ENCODE measurements at places on chromosomes 1 and 21.

- H3K4me1 ChIP-seq, result no peaks in the 10 kb centered on the region
- no peak overlapping the region for H3K4me3 ChIP-seq
- H3K27me3 ChIP-seq, result no peaks in the 10 kb centered on the region
- H3K36me3 ChIP-seq, result peaks cover 4% of the 10 kb centered on the region
- no peak for DNase-seq
Measured at GRCh38 chr1:228175316-228176023, 9.9 kb downstream of the IBA57 start.

- H3K36me3 ChIP-seq, result no peaks in the 10 kb centered on the region
- H3K27ac ChIP-seq, result no peak overlapping the region
- H3K27me3 ChIP-seq, result no peaks in the 10 kb centered on the region
- H3K4me3 ChIP-seq, result no peak overlapping the region
- H3K4me1 ChIP-seq, result no peaks in the 10 kb centered on the region
Measured at GRCh38 chr1:185926588-185926987, 192.4 kb downstream of the HMCN1 start.

GRCh38 chr21:28734522-28735175 is 258.0 kb downstream of the LTN1 start:
- no peak for DNase-seq
- no peaks in the 10 kb centered on the region for H3K36me3 ChIP-seq
- no peak overlapping the region for H3K27ac ChIP-seq
- no peaks in the 10 kb centered on the region for H3K4me1 ChIP-seq

GRCh38 chr1:31423418-31423947 is 10.5 kb downstream of the SERINC2 start:
- H3K36me3 ChIP-seq, result no peaks in the 10 kb centered on the region
- no peaks in the 10 kb centered on the region for H3K4me1 ChIP-seq
- H3K27ac ChIP-seq, result no peak overlapping the region
- H3K27me3 ChIP-seq, result no peaks in the 10 kb centered on the region
- no peak for DNase-seq

DNA sequence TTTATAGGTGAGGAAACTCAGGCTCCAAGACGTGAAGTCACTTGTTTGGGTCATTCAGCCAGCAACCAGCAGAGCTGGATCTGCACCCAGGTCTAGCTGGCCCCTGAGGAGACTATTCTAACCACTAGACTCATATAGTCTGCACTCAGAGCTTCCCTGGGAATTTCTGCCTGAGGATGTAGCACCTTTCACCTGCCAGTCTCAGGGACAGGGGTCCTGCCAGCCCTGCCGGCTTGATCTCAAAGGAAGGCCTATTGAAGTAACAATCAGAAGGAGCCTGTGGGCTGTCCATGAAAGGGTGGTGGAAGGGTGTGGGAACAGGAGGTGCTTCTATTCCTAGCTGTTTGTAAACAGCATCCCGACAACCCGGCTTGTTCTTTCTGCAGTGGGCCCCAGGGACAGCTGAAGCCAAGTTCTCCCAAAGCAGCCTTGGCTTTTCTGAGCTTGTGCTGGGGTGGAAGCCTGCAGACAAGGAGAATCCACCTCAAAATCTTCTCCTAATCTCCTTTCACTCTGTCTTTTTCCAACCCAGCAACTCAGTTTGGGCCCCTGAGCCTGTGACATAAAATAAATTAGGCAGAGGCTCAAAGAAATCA is 7.8 kb downstream of the LMOD1 start:
- no peak overlapping the region for H3K4me3 ChIP-seq
- no peaks in the 10 kb centered on the region for H3K27me3 ChIP-seq
- no peaks in the 10 kb centered on the region for H3K36me3 ChIP-seq
- H3K27ac ChIP-seq, result peak overlapping the region; percentile 63

- H3K4me1 ChIP-seq, result peaks cover 21% of the 10 kb centered on the region
- peak overlapping the region; percentile 0 for H3K4me3 ChIP-seq
- peak overlapping the region; percentile 39 for H3K27ac ChIP-seq
- no peaks in the 10 kb centered on the region for H3K27me3 ChIP-seq
- H3K36me3 ChIP-seq, result no peaks in the 10 kb centered on the region
- DNase-seq, result peak; percentile 74
Measured at GRCh38 chr1:59013276-59013927, 229.6 kb upstream of the JUN start.

DNA sequence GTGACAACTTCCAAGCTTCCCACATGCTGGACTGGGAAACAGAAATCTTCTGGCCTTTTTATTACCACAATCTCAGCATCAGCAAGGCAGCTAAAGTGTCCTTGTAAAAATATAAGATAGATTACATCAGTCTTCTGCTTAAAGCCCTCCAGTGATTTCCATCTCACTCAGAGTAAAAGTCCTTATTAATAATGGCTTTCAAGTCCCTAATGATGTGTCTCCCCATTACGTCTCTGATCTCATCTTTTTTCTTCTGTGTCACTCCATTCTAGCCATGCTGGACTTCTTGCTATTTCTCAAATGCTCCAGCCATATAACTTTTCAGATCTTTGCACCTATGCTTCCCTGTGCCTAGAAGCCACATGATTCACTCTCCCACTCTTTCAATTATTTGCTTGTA is 22.1 kb downstream of the PAPPA2 start:
- no peak for DNase-seq
- H3K4me3 ChIP-seq, result no peak overlapping the region
- no peaks in the 10 kb centered on the region for H3K36me3 ChIP-seq
- no peak overlapping the region for H3K27ac ChIP-seq
- H3K27me3 ChIP-seq, result no peaks in the 10 kb centered on the region

GRCh38 chr21:45504021-45504515 is 38.2 kb downstream of the SLC19A1 start:
- H3K4me1 ChIP-seq, result no peaks in the 10 kb centered on the region
- H3K27ac ChIP-seq, result no peak overlapping the region

GRCh38 chr1:58405660-58406059 is 140.9 kb downstream of the OMA1 start:
- no peaks in the 10 kb centered on the region for H3K36me3 ChIP-seq
- H3K27me3 ChIP-seq, result no peaks in the 10 kb centered on the region
- H3K4me3 ChIP-seq, result no peak overlapping the region

DNA sequence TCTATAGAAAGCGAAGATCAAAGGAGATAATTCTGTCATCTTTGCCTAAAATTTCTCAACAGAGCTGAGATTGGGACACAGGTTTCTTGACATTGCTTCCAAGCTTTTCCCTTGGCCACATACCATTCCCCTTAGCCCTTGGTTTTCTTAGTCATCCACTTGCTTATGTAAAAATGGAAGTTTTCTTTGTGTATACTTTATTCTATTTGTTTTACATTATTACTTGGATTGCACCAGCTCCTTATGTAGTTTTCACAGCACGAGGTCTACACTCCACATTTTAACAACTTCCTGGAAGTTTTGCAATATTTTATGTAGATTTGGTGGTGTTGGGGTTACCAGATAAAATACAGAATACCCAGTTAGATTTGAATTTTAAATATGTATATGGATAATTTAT is 129.8 kb downstream of the PLA2G4A start:
- no peak for DNase-seq
- no peak overlapping the region for H3K4me3 ChIP-seq
- no peak overlapping the region for H3K27ac ChIP-seq
- H3K36me3 ChIP-seq, result no peaks in the 10 kb centered on the region

GRCh38 chr1:22163137-22163536 is 20.2 kb upstream of the WNT4 start:
- H3K27ac ChIP-seq, result no peak overlapping the region
- no peak for DNase-seq
- no peaks in the 10 kb centered on the region for H3K36me3 ChIP-seq
- H3K4me3 ChIP-seq, result no peak overlapping the region
- no peaks in the 10 kb centered on the region for H3K4me1 ChIP-seq

GRCh38 chr21:18384771-18385170 is 18.8 kb downstream of the TMPRSS15 start:
- no peaks in the 10 kb centered on the region for H3K27me3 ChIP-seq
- H3K27ac ChIP-seq, result no peak overlapping the region
- DNase-seq, result no peak
- no peaks in the 10 kb centered on the region for H3K4me1 ChIP-seq
- H3K36me3 ChIP-seq, result no peaks in the 10 kb centered on the region

DNA sequence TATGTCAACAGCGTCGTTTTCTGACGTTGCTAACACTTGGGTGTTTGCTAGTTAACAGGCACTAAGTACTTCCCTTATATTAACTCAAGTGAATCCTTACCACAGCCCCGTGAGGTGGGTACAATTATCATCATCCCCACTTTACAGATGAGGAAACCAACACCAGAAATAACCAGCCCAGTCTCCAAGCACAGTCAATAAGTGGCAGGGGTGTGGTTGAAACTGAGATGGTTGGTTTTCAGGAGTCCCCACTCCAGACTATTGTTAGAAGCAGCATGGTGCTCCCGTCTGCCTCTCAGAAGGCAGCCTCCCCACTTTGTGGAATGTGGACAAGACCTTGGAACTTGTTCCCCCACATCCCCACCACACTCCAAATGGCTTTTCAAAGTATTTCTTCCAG is 45.7 kb upstream of the ACOT11 start:
- H3K4me3 ChIP-seq, result no peak overlapping the region
- H3K27me3 ChIP-seq, result peaks cover 18% of the 10 kb centered on the region
- DNase-seq, result no peak
- H3K27ac ChIP-seq, result no peak overlapping the region
- no peaks in the 10 kb centered on the region for H3K36me3 ChIP-seq

DNA sequence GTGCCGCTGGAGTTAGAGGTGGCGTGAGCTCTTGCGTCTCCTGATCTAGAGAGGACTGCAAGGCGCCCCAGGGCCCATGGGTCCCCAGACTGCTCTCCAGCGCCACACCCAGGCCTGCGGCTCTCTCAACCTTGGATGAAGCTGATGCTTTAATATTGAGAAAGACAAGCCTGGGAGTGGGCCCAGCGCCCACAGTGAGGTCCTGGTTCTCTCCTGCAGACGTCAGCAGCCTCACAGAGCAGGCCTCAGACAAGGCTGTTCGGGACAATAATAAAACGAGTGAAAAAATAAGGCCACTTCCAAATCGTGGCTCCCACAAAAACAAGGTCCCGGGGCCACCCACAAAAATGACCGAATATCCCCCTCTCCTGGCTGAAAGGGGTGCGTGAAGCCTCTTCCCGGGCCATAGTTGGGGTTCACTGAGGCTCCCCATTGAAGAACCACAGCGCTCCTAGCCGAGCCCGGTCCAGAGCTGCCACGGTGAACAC is 6.0 kb upstream of the DNMT3L start:
- no peaks in the 10 kb centered on the region for H3K27me3 ChIP-seq
- H3K4me3 ChIP-seq, result no peak overlapping the region
- H3K36me3 ChIP-seq, result no peaks in the 10 kb centered on the region
- no peaks in the 10 kb centered on the region for H3K4me1 ChIP-seq
- DNase-seq, result no peak
- H3K27ac ChIP-seq, result no peak overlapping the region

- H3K27me3 ChIP-seq, result no peaks in the 10 kb centered on the region
- H3K4me3 ChIP-seq, result no peak overlapping the region
- no peak overlapping the region for H3K27ac ChIP-seq
- no peaks in the 10 kb centered on the region for H3K36me3 ChIP-seq
- H3K4me1 ChIP-seq, result peaks cover 13% of the 10 kb centered on the region
Measured at GRCh38 chr1:54977533-54978297, 2.7 kb upstream of the TMEM61 start.

DNA sequence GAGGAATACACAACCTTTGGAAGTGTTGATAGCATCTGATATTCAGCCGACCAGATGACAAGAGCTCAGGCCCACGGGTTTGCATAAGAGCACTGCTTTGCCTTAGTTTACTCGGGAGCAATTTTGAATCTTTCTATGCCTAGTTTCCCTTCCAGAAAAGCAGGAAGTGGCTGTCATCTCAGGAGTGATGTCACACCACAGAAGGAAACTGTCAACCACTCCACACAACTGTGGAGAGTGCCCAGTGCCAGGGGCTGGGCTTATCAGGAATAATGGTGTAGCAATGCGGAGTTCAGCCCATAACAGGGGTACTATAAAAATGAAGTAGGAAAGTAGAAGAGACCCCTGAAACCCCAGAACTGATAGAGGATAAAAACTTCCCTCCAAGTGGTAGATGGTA is 28.4 kb downstream of the NTPCR start:
- no peak for DNase-seq
- no peaks in the 10 kb centered on the region for H3K27me3 ChIP-seq
- H3K4me1 ChIP-seq, result peaks cover 12% of the 10 kb centered on the region
- H3K27ac ChIP-seq, result no peak overlapping the region
- H3K36me3 ChIP-seq, result no peaks in the 10 kb centered on the region

DNA sequence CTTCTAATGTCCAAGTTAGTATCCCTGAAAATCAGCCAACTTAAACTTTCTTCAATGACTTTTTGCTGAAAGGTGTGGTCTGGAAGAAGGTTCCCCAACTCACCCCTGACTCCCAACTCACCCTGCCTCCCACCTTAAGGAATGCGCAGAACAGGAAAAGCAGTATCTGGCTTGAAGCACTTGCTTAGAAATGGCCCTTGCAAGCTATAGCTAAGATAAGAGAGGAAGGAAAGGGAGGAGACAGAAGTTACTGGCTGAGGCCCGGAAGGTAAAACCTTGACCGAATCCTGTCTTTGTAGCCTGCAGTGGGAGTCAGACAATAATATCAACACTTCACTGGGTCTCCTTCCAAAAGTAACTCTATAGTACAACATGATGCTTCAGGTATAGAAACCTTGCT is 2.9 kb downstream of the CYYR1 start:
- no peaks in the 10 kb centered on the region for H3K4me1 ChIP-seq
- no peak overlapping the region for H3K4me3 ChIP-seq
- no peaks in the 10 kb centered on the region for H3K27me3 ChIP-seq
- H3K27ac ChIP-seq, result no peak overlapping the region
- peak; percentile 19 for DNase-seq

All from adrenal gland (tissue), 19 donors.